ENCODE measurements at places on chromosomes 16 and 17. TPM values are rescaled to one million over a fixed set of nuclear protein-coding genes. Genes with fewer than 3 reads are reported as not detected.
A peak's percentile ranks its signal among the peaks of the same experiment; 100 is the strongest.

CIBAR2 gene
- not detected for total RNA-seq

DNA sequence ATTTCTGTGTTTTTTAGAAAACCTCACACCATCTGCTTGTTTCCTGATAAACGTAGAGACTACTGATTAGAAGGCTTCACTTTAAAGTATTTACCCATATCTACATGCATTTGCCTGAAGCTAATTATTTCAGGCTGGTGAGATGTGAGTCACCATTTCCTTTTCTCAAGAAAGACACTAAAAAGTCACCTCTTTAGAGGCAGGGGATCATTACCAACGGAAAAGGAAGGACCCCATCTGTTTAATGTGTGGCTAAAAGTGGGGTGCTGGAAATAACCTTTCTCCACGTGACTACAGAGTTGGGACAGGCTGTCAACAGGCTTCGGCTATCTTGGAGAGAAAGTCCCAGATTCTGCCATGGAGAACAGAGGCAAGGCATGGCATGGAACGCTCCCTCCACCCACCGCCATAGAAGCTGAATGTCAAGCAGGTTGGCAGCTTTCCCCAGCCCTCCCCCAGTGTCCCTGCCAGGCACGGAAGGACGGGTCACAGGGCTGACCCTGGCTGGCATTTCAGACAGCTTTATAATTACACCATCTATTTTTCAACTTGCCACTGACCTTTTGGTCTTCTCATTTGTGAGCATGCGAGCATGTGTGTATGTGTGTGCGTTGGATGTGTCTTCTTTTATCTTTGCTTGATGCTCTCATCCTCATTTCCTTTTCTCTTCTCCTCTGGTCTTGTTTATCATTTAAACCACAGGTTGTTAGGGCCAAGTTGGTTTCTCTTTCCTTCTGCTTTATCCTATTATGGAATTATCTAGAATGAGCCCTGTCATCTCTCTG, 157.0 kb downstream of the CPPED1 start:
- DNase-seq = peak; percentile 80

DNA sequence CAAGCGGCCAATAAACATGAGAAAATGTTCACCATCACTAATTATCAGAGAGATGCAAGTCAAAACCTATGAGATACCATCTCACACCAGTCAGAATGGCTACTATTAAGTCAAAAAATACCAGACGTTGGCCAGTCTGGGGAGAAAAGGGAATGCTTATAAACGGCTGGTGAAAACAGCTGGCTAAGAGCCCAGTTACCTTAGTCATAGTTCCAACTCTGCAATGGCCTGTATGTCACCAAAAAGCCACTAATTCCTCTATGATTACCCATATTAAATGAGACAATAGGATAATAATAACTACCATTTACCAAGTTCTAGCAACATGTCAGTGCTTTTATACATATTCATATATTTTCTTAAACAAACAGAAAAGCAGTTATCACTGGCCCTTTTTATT, 42.9 kb upstream of the CDRT4 start:
- peak; percentile 71 for DNase-seq

METTL9 gene
- 164 TPM for total RNA-seq

DNA sequence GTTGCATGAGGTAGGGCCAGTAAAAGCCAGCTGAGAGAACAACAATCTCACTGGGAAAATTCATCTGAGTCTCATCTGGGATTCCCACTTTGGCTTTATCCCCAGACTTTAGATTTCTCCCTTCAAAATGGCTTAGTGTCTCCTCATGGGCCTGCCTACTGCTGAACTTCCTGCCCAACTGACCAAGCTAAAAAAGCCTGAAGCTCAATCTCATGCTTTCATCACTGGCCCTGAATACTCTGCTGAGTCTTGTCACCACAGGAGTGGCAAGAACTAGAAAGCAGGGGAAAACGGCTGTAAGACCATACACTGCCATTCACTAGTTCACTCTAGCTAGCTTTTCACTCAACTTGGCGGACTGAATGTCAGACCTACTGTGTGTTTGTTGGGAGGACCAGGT, 96.4 kb upstream of the NOG start:
- no peak for DNase-seq
